Muscle of back (tissue), 13 donors: ENCODE measurements at places on chromosomes 7 and 10. TPM values are rescaled to one million over a fixed set of nuclear protein-coding genes. Genes with fewer than 3 reads are reported as not detected.
A peak's percentile ranks its signal among the peaks of the same experiment; 100 is the strongest.

IL6 gene
- polyA plus RNA-seq: not detected

COL28A1 gene
- polyA plus RNA-seq: 0.78 TPM

TAS2R4 gene
- 0.43 TPM for polyA plus RNA-seq

MKX gene
- polyA plus RNA-seq: 2.4 TPM

ZPBP gene
- polyA plus RNA-seq: not detected

DNA sequence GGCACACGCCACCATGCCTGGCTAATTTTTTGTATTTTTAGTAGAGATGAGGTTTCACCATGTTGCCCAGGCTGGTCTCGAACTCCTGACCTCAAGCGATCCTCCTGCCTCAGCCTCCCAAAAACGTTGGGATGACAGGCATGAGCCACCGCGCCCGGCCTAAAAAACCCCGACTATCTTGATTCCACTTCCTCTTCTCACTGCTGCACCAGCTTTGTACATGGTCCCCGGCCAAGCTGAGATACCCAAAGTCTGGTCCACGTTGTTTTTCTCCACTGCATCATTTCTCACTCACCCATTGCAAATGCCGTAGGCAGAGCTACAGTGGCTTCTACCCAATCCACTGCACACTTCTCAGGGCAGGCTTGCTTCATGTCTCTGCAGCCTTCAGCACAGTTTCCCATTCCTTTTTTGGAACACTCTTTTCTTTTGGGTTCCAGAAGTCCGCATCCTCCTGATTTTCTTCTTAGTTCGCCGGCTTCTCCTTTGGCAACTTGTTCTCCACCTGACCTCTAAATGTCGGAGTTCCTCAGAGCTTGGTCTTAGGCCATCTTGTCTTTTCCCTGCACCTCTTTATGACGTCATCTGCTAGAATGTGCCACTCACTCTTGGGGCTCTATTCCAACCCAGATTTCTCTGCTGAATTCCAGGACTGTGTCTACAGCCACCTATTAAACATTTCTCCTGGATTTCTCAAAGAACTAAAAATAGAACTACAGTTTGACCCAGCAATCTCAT lies 6.0 kb upstream of the GNB2 start:
- no peak for DNase-seq

DNA sequence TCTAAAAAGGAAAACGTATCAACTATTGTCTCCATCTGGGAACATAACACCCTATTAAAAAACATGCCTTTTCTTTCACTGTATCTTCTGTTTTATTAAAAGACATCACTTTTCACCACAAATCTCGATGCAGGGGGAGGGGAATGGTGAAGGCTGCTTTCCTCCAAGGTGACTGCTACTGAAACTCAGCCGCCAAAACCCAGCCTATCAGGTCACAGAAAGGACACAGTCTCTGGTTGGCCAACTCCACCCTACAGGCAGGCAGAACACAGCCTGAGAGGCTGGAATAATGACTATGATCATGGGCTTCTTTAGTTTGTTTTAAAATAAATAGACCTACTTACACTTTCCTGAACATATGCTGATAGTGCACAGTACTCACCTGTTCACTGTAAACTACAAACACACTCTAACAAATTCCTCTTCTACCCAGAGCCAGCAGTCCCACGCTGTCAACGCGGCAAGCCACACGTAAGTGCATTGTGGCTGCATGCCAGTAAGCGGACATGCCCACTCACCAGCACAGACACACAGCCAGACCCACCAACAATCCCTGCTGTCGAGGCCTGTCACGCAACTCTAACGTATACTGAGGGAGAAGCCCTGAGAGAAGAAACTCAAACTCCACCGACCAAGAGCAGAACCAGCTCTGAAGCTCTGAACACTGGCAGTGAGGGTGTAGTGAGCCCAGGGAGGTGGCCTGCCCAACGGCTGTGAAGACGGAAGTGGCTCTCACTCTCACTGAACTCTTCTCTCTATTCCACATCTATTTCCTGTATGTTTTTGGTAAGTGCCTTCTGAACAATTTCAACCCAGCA lies 41.8 kb downstream of the NCAPG2 start:
- DNase-seq: no peak

- no peak for DNase-seq
These were observed 49.7 kb downstream of the ADD3 start for GRCh38 chr10:110057456-110057855.

- DNase-seq: peak; percentile 8
These were observed 25.2 kb downstream of the AOC1 start for GRCh38 chr7:150877536-150877935.

- DNase-seq: no peak
These were observed 5.4 kb upstream of the PTF1A start for GRCh38 chr10:23186697-23187096.

DNA sequence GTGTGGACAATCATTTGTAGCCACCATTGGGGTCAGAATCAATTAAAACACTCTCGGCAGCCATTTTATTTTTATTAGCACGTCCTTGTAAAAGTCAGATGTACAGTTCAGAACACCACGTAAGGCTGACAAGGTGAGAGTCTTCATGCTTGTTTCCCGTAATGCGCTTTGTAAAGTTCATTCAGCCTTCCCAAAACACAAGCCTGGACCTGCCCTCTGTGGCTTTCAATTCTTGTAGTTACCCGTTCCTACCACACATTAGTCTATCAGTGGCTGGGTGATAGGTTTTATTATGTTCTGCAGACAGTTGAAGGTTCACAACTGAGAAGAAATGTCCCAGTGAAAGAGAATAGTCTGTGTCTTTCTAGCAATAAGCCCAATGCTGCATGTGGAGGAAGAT lies 35.4 kb downstream of the GAD2 start:
- DNase-seq: no peak

DNA sequence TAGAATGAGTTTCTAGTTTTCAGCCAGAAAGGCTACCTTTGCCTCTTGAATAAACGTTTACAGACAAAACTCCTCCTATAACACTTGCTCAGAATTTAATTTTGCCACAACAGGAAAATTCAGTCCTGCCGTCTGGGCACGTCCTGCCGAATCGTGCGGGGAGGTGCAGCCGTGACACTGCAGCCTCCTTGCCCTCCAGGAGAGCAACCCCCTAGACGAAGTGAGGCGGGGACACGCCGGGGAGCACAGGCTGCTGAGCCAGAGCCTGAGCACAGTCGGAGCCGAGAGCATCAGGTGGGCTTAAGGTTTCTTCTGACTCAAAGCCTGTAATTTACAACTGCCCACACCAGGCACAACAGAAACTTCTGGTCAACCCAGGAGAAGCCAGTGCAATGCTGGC lies 102.3 kb downstream of the DYNC2I1 start:
- no peak for DNase-seq

DNA sequence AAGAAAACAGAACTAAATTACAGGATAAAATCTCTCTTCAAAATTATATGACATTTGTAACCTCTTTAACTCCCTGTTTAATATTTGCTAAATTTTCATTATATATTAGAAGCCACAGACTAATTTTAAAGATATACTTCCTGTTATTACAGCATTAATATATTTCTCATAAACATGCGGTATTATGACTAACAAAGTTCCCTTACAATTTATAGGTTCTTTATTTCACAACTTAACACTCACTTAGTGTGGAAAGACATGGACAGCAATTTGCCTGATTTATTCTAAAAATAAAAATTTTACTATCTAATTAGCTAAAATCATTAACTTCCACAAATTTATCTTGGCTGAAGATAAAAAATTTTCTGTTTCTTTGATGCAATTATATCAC lies 29.0 kb downstream of the CTNNA3 start:
- DNase-seq: no peak

DNA sequence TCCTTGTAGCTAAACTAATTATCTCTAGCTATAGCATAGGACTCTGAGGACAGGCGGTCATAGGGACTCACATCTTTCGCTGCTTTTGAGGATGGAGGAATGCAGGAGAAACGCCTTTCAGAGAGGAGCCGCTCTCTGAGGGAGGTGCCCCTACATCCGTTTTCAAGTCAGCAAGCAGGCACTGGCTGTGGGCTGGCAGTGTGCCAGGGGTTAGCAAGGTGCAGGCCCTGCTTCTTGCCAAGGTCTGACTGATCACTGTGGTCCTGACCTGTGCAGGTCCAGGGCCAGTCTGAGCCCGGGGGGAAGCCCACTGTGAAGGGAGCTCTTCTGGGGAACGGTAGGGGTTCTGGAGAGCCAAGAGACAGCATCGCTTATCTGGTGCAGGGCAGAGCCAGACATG lies 89.4 kb downstream of the SH3PXD2A start:
- DNase-seq: no peak

DNA sequence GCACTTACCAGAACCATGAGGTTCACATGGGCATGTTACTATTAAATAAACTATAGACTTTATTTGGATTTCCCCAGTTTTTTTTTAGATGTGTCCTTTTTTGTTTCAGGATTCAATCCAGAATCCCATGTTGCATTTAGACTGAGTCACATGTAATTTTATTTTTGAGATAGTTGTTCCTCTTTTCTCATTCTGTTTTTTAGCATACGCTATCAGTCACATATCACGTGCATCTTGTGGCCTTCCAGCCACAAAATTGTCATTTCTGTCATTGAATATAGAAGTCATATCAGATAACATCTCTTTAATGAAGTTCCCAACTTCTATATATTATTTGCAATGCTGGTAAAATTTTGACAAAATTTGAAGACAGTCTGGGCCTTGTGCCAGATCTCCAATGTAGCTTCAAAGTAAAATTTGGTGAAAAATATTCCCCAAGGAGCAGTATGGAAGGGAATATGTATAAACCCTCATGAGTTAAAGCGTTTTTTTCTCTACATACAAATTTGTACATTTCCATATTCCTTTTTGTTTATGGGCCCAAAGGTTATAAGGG lies 132.3 kb upstream of the MKI67 start:
- no peak for DNase-seq
